ENCODE measurements at places on chromosomes 12 and 14.

DNA sequence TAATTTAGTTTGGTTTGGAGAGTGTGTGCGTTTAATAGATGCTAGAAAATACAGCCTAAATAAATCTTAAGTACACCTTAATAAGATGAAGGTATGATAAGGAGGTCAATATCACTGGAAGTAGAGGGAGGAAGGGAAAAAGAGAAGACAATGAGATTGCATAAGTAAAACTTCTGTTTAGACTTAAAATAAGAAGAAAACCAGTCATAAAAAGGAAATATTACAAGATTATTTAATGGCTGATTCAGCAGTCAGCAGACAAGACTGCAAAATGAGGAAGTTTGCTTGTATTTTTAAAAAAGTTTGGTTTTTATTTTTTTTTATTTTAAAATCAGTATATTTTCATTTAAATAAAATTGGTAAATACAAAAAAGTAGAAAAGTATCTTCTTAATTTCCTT lies 3.2 kb downstream of the SLC38A6 start:
- DNase-seq = no peak

DNA sequence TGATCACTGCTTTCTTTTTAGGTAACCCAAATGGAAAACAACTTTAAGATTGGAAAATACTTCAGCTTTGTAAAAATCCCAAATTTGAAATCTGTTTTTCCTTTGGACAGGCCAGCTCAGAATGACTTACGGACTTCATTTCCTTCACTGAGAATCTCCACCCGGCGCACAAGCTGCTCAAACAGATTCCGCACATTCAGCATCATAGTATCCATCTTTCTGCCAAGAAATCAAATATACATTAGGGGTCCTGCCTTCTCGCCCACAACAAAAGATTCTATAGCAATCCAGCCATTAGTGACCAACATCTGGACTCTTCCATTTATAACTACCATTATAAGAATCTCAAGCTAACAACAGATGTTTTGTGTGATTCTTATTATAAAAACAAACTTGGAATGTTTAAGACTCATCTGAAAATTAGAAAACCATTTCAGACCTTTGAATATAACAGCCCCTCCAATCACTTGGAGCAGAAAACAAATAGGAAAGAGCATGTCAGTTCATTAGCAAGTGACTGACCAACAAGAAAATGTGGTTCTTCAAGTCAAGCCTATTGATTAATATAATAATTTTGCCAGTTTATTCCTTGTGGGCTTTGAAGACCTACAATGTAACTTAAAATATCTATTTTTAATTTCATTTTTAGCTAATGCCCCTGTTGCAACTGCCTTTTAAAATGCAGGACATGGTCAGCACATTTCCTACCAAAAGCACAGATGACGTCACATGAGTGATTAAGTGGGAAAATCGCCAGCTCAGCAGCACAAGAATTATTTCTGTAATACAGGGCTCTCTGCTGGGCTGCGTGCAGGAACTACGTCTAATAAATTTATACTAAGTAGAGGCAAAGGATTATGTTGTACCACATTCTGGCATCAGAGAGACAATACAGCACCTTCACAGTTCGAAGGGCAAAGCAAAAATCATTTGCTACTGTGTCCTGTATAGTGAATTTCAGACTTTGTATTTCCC lies 8.5 kb downstream of the RACGAP1 start:
- no peak for DNase-seq

- no peak for DNase-seq
Observed at GRCh38 chr12:65925626-65926025, 101.3 kb downstream of the HMGA2 start.

DNA sequence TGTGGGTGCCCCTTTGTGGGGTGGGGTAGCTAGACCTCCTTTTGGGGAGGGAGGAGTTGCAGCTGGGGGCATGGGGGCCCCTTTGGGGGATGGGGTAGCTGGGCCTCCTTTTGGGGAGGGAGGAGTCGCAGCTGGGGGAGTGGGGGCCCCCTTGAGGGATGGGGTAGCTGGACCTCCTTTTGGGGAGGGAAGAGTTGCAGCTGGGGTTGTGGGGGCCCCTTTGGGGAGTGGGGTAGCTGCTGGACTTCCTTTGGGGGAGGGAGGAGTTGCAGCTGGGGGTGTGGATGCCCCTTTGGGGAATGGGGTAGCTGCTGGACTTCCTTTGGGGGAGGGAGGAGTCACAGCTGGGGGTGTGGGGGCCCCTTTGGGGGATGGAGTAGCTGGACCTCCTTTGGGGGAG lies 7.0 kb downstream of the NACA start:
- DNase-seq = no peak

DNA sequence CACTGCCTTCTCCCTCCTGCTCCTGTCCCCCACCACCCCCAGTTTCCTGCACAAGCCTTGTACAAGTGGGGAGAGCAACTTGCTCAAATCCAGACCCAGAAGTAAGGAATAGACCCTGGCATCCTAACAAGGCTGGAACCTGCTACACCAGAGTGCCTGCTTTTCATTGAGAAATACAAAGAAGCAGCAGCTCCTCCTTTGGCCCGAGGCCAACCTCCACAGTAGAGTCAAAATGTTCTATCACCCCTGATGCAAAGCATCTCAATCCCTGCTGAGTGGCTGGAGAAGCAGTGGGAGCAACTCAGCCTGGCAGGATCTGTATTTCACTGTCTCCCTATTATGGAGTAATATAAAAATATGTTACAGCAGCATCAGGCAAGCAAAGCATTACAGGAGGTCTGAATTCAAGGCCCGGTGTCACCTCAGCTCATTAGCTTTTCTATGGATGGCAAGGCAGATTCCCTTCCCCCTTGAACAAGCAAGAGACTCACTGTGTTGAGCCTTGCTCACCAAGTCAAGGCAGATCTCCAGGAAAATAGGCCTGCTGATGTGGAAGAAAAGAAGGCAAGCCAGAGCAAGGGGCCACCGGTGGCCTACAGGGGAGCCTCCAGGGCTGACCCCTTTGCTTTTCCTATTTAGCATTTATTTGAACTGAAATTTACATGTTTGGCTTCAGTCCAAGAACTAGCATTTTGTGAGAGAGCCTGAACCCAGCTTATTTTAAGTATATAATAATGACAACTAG lies 186.3 kb upstream of the EGLN3 start:
- DNase-seq = no peak

GRCh38 chr12:76879710-76880518 lies 1.1 kb upstream of the CSRP2 start:
- no peak for DNase-seq

DNA sequence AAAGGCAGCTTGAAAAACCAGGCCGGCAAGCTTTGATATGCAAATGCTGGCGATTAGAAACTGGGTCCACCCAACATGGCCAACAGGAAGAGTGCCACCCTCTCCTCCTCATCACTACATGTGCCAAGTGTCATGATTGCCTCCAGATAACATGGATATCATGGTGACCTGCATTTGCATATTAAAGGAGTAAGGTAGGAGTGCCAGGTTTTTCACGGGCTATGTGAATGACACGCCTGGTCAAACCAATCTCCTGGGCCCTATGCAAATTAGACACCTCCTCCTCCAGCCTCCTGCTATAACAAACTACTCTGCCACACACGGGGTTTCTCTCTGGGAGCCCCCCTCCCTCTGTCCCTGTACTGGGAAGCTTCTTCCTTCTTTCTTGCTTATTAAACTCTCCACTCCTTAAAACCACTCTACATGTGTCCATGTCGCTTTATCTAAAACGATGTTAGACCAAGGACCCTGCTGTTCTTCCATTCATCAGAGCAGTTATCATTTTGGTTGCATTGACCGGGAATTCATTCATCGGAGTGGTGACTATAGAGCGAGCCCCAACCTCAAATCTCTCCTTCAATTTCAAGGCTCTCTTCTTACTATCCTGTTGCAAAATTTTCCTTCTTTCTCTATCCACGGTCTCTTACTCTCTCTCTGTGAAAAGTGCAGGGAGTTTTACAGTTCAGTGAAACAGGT lies 27.5 kb downstream of the APOBEC1 start:
- DNase-seq = no peak

DNA sequence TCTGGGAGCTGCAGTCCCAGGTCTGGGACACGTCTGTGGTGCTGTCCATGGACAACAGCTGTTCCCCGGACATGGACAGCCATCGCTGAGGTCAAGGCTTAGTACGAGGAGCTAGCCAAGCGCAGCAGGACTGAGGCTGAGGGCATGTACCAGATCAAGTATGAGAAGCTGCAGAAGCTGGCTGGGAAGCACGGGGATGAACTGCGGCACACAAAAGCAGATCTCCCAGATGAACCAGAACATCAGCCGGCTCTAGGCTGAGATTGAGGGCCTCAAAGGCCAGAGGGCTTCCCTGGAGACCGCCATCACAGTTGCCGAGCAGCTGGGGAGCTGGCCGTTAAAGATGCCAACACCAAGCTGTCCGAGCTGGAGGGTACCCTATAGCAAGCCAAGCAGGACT lies 375.3 kb downstream of the SEC23A start:
- no peak for DNase-seq

GRCh38 chr12:20274008-20274407 lies 94.3 kb upstream of the PDE3A start:
- no peak for DNase-seq

GRCh38 chr14:51564460-51564859 lies 87.2 kb upstream of the FRMD6 start:
- DNase-seq = no peak
